Renal cortex interstitium (tissue), 15 donors: ENCODE measurements at places on chromosomes 4 and X. TPM values are rescaled to one million over a fixed set of nuclear protein-coding genes. Genes with fewer than 3 reads are reported as not detected.

GRCh38 chr4:76811604-76812412, 86.1 kb downstream of the SOWAHB start:
- no peak for DNase-seq

DNA sequence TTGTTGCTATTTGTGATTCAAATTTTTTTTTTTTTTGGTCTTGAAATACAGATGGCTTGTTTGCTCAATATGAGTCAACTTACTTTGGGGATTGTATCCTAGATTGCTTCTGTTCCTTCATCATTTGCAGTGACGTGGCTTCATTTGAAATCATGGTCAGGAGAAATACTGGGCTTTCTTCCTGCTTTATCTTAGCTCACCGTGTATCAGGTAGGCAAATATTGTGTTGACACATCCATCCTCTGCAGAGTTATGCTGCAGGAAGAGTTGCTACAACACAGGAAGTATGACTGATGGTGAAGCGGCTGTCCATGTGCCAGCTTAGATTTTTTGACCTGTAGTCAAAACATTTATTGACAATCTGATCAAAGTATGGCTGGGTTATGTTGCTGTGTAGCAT, 232.2 kb downstream of the C4orf33 start:
- no peak for DNase-seq

- no peak for DNase-seq
Observed at GRCh38 chr4:106095408-106095807, 200.1 kb downstream of the NPNT start.

- DNase-seq = no peak
Observed at GRCh38 chrX:139194571-139195280, 335.8 kb upstream of the F9 start.

DNA sequence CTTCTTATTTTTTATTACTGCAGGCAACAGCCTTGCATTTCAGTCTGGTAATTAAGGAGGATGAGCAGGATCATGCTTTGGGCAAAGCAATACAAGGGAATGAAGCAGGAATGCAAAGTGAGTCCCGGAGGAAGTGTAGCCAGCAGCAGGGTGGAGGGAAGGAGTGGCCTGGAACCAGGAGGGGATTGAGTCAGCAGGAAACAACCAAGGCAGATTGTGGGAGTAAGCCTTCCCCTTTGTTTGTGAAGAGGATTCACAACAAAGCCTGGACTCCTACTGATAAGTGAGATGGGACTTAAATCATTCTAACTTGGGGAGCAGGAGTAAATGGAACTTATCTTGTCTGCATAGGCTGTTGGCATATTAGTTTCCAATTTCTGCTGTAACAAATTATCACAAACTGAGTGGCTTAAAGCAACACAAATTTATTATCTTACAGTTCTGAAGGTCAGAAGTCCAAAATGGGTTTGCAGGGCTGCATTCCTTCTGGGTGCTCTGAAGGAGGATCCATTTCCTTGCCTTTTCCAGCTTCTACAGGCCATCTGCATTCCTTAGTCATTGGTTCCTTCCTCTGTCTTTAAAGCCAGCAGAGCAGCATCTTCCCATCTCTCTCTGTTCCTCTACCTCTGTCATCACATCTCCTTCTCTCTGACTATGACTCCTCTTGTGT, 93.2 kb upstream of the AP1S2 start:
- no peak for DNase-seq

DNA sequence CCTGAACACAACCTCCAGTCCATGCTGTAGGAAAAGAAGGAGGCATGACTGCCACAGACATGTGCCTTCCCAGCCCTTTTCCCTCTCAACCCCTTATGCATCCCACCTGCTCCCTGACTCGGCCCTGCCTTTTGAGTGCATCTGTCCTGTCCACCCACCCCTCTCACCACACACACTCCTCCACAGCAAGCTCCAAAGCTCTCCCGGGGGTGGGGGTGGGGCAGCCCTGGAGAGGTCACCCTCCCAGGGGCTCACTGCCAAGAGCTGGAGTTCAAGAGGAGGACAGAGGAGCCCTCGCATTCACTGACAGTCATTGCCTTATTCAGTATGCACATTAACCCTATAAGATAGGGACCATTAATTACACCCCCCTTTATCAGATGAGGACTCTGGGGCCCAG, 46.6 kb upstream of the MAMLD1 start:
- DNase-seq = no peak

DNA sequence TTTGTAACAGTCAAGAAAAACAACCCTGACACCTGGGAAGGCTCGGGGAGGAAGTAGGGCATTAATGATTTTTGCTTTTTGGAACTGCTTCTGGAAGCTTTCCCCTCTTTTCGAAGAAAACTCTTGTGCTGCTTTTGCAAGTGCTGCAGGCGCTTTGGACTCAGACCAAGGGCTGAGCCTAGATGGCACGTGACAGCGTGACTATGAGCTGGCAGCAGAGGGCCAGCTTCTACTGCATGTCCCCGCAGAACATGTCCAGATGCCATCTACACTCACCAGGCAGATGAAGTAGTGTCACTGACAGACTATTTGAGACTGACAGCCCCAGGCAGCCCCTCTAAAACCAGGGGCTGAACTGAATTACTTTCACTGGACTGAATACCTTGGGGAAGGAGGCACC, 6.2 kb downstream of the NR0B1 start:
- DNase-seq = no peak

DNA sequence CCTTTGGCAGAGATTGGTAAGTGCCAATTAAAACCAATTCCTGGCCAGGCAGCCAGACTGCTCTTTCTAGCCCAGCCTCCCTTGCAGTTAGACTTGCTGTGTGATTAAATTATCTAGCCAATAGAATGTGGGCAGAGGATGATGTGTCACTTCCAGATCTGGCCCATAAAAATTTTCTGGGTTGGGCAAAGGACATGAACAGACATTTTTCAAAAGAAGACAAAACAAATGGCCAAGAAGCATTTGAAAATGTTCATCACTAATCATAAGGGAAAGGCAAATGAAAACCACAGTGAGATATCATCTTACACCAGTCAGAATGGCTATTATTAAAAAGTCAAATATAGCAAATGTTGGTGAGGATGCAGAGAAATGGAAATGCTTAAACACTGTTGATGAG, 71.4 kb upstream of the STIM2 start:
- DNase-seq = no peak

IL1RAPL2 gene
- 1.1 TPM for polyA plus RNA-seq

LRAT gene
- polyA plus RNA-seq = 1.4 TPM

MAGEA2B gene
- not detected for polyA plus RNA-seq

RIPPLY1 gene
- polyA plus RNA-seq = 2.4 TPM

APBB2 gene
- 59.3 TPM for polyA plus RNA-seq

TRMT10A gene
- 15.5 TPM for polyA plus RNA-seq
